ENCODE measurements at places on chromosomes 3 and 15.

GRCh38 chr3:55692957-55693558, 206.0 kb upstream of the WNT5A start:
- DNase-seq: no peak

GRCh38 chr3:127350172-127351050, 62.6 kb upstream of the PRR20G start:
- DNase-seq: no peak

GRCh38 chr3:10468613-10469354, 36.6 kb downstream of the ATP2B2 start:
- DNase-seq: no peak

DNA sequence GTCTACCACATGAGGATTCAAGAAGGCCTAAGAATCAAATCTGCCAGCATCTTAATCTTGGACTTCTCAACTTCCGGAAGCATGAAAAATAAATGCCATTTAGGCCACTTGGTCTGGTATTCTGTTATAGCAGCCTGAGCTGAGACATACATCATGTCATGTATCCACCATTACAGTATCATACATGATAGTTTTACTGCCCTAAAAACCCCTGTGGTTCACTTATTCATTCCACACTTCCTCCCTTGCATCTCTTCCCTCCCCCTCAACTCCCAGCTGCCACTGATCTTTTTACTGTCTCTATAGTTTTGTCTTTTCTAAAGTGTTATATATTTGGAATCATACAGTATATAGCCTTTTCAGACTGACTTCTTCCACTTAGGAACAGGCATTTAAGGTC, 161.8 kb downstream of the SNRK start:
- no peak for DNase-seq

GRCh38 chr3:119893769-119894168, 111.9 kb downstream of the NR1I2 start:
- no peak for DNase-seq

DNA sequence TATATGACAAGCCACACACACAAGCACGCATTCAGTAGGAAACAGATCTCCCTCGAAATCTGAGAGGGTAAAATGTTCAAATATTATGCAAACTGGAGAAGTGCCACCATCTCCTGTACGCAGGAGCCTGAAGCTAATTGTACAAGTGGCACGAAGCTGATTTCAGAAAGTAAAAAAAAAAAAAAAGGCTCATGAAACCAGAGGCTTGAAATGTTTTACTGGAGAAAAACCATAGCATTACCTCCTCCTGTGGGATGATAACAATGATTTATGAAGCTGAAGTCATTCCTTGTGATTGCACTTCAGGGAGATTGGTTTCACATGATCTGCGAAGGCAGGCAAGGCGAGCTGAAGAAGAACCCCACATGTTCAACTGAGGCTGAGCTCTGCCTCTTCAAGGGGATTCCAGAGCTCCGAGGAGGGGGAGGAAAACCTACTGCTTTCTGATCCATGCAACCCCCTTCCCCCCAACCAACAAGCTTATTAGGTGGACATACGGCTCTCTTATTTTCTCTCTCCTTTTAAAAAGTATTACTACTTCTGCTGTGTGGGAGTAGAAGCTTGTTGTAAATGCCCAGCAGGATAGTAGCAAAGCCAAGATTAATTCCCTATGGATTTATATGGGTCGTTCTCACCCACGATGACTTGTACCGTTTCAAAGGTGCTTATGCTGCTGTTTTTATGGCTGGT, 101.1 kb downstream of the GREM1 start:
- DNase-seq: no peak

DNA sequence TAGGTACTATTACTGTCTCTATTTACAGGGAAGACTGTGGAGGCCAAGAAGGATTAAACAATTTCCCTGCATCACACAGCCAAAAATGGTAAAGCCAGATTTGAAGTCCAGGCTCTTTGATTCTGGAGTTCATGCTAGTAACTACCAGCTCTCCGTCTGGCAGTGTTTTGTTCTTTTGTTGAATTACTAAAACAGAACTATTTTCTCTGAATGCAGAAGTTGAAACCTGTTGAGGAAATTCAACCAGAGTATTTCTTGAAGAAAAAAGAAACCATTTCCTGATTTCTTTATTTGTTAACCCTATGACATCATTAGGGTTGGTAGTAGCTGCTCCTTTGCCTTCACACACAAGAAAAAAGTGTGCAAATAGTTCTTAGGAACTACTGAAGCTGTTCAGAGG, 34.3 kb downstream of the CRTC3 start:
- no peak for DNase-seq

- DNase-seq: no peak
Measured at GRCh38 chr3:100606894-100607512, 2.4 kb upstream of the ADGRG7 start.

DNA sequence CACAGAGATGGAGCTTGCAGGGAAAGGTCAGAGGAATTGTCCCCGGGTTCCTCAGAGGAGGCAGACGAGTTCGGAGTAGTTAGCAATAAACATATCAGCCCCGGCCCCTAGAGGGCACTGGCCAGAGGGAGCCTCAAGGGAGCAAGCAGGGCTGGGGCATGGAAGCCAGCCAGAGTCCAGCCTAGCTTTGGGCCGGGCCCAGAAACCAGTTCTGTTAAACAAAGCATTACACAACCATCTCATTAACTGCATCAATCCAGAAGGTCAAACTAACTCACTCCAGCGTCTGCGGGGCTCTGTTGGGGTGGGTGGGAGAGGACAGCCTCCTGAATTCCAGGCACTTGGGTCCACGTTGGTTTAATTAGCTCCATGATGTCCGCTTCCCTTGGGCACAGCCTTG, 41.0 kb upstream of the IREB2 start:
- DNase-seq: no peak

DNA sequence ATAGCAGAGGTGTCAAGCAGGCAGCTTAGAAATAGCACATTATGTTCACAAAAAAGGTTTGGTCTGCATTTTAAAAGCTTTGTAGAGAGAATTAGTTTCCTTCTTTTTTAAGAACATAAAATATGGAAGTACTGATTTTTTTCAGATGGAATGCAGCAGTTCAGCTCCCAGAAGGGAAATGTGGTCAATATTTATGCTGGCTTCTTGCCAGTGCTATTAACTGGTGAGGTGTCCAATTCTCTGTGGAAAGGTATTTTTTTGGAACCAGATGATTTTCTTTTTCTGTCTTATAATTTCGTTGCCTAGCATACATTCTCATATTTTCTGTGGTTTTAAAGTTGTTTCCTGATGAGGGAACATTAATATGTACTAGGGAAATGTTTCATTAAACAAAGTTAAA, 211.4 kb upstream of the ZNF385D start:
- DNase-seq: no peak

DNA sequence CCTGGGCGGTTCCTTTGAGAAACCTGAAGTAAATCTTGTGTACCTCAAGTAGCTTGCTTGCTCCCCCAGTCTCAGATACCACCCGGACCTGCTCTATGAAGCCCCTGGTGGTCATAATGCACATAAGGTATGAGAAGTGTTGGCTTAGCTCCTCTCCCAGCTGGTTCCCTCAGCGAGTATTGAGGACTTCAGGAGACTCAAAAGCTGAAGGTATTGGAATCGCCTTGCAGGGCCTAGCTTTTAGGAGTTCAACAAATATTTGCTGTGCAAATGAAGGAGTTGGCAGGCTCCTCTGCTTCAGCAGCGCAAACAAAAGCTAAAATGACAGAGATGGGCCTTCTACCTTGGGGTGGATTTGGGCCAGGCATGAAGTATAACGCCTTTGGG, 1.7 kb downstream of the CMTM8 start:
- DNase-seq: peak; percentile 49

DNA sequence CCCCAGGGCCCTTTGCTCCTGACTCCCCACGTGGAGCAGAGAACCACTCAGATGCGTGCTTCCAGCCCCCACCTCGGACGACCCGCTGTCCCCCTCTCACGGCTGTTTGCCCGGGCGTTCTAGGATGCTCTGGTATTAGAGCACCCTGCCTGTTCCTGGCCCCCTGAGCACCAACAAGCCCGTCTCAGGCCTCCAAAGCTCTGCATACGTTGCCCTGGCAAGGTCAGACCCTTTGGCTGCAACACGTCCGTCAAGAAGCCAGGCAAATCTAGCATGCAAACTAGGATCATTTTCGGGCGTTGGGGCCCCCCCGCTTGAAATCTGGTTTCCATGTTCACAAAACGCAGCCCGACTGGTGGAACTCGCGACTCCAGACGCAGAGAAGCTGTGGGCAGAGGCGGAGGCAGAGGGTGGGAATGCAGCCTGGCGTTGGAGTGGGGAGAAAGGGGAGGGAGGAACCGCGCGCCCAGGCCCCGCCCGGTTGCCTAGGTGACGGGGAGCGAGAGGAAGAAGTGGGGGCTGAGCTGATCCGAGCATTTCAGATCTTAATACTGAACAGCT, 86.2 kb upstream of the PIAS1 start:
- DNase-seq: peak; percentile 48

DNA sequence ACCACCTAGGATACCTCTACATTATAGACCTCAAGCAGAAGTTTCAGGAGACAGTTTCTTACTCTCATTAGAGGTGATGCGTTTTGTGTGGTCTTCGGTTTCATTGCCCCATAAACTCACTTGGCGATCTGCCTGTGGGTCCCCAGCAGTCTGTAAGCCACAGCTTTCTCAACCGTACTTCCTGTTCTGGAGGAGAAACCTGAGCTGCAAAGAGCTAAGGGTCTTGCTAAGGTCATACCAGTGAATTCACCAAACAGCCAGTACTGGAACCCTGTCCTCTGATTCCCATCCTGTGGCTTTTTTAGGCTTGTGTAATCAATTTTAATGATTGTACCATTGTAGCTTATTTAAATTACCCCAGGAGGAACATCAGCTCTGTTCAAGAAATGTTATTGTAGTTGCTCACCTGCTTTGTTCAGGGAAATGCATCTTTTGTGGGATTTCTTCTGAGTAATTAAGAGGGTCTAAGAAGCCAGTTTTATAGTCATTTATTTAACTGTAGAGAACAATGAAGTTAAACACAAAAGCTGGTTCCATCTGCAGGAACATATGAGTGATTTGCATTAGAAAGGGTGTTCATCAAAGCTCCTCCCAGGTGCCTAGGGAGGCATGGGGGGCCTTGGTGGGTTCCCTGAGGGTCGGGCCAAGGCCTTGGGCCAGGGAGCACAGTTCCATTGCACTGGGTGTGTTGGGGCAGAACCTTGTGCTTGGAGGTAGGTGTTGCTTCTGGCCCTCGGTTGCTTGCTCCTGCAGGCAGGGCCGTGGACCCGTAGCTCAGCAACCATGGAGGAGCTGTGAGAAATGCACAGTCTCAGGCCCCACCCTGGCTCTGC, 69.6 kb downstream of the APBA2 start:
- DNase-seq: no peak

GRCh38 chr3:80993241-80993945, 768.1 kb downstream of the GBE1 start:
- no peak for DNase-seq

DNA sequence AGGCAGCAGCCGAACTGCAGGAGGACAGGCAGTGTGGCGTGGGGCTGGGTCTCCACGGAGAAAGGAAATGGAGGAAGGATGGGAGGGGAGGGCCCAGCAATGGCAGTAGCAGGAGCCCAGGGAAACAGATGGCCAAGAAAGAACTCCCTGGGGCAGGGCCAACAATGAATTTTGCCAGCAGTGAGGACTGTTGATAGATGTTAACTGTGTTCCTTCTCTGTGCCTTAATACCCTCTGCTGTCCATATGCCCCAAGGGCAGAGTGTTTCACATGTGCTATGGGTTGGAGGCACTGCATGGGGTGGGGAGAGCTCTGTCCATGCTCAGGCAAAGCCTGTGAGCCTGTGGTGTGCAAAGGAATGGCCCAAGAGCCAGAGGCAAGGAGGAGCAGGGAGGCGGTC, 70.8 kb upstream of the POMGNT2 start:
- no peak for DNase-seq

GRCh38 chr3:127417709-127418559, 130.1 kb upstream of the PRR20G start:
- DNase-seq: no peak

DNA sequence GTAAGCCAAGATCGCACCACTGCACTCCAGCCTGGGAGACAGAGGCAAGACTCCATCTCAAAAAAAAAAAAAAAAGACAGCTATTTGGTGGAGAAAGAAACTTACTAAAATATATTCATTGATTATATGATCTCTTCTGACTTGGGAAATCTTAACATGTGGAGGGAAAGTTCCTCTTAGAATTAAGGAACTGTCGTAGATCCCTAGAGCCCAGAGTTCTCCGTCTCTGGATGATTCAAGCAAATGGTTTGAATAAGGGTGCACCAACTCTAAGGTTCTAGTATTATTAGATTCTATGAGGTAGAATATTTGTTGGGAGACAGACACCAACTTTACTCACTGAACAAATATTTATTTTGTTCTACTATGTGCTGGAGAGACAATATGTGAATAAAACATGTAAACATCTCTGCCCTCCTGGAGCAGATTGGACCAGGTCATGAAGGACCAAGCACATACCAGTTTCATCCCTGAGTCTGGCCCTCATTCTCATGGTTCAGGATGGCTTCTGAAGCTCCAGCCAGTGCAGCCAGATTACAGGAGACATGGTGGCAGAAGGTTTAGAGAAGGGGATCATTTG, 129.7 kb downstream of the MITF start:
- DNase-seq: no peak

GRCh38 chr3:147736226-147736625, 327.1 kb downstream of the ZIC1 start:
- DNase-seq: no peak

DNA sequence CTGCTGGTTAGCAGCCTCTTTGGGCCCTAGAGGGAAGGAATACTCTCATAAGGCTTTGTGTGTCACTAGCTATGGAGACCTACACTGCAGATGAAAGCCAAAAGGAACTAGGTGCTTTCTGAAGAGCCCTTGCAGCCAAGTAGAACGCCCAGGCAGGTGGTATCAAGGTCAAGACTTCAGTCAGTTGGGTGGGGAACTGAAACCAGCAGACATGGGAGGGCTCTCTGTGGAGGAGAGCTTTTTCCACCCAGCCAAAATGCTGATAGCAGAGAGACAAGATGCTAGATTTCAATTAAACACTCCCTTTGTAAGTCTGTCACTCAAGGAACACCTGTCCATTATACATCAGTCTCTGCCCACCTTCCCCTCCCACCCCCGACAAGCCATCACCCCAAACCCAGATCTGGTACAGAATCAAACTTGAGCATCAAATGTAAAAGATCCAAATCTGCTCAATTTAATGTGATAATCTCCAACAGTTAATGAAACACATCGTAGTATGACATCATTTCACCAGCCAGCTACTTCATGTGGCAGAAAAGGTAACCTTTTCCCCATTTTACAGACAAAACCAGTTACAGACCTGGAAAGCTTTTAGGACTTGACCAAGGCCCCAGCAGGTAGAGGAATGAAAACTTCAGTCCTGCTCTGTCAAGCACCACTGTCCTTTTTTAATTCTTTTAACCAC, 14.6 kb downstream of the MRPS25 start:
- no peak for DNase-seq

GRCh38 chr3:31973081-31973480, 8.0 kb downstream of the OSBPL10 start:
- DNase-seq: no peak

GRCh38 chr3:157136647-157137387, 23.1 kb downstream of the CCNL1 start:
- no peak for DNase-seq

- no peak for DNase-seq
Measured at GRCh38 chr3:13015286-13016082, 57.7 kb downstream of the IQSEC1 start.

All from ACHN (cell line).